ENCODE measurements at places on chromosomes 11 and 22.
A peak's percentile ranks its signal among the peaks of the same experiment; 100 is the strongest.

DNA sequence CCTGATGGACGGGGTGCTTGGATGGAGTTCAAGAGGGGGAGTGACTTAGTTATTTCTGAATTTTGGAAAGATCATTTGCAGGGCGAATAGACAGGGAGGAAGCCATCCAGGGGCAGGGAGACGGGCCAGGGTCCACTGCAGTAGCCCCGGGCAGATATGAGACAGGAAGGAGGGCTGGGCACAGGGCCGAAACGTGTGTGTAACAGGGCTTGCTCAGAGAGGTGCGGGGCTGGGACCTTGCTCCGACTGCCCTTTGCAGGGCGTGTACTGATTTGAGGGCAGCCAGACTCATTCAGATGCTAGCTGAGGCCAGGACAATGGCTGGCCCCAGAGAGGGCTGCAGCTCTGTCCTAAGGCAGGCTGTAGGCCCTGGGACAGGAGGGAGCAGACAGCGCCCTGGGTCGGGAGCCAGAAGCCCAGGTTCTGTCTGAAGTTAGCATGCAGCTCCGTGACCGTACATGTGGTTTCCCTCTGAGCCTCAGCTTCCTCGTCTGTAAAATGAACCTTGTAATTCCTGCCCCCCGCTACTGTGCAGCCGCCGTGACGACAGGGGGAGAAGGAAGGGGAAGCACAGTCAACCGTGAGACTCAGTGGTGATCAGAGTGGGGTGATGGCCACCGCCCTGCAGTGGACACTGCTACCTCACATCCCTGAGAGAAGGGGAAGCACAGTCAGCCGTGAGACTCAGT is 103.4 kb downstream of the PHF21B start:
- DNase-seq, result no peak

GRCh38 chr22:50267591-50268390 is 2.4 kb downstream of the MAPK11 start:
- DNase-seq, result peak; percentile 34

GRCh38 chr11:113178381-113179070 is 135.9 kb upstream of the TTC12 start:
- DNase-seq, result no peak

DNA sequence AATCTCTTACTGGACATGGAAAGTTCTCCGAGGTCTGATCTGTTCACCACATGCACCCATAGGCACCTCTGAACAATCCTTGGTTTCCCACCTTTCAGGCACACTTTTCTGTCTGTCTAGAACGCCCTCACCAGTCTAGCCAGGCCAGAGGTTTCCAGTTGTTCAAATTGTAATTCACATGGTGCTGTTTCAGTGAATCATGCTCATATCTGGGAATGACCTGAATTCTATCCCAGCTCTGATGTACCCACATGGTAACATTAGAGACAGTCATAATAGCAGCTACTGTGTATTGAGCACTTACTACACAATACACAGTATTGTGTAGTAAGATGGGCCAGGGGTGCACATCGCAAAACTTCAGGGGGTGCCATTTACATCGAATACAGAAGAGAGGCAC is 138.2 kb downstream of the COMMD9 start:
- no peak for DNase-seq

DNA sequence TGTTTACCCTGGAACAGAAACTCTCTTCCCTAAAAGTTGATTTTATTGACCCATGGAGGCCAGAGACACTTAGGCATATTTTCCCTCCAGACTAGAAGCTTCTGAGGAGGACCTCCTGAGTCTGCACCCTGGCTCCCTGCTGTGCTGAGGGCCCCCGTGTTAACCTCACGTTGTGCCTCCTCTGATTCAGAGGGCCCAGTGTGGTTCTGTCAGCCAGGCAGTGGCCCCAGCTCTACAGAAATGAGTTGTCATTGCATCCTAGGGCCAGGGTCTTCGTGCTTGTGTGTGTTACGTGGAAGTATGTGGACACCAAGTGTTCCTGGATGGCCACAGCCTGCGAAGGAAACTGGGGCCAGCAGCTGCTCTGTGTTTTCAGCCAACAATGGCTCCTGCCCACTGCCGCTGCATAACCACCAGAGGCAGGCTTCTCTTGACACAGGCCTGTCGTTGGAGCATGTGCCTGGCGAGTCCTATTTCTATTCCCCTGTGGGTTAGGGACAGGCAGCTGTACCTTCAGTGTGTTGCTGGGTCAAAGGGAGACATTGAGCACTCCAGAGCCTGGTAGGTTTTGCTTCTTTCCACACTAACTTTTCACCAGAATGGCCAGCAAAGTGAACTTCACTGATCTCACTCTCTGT is 44.5 kb downstream of the MED15 start:
- no peak for DNase-seq

GRCh38 chr22:31497148-31497938 is 1.0 kb downstream of the SFI1 start:
- no peak for DNase-seq

- DNase-seq, result no peak
Measured at GRCh38 chr11:35218956-35219355, 80.0 kb downstream of the CD44 start.

GRCh38 chr11:78363024-78363619 is 54.5 kb downstream of the GAB2 start:
- no peak for DNase-seq

DNA sequence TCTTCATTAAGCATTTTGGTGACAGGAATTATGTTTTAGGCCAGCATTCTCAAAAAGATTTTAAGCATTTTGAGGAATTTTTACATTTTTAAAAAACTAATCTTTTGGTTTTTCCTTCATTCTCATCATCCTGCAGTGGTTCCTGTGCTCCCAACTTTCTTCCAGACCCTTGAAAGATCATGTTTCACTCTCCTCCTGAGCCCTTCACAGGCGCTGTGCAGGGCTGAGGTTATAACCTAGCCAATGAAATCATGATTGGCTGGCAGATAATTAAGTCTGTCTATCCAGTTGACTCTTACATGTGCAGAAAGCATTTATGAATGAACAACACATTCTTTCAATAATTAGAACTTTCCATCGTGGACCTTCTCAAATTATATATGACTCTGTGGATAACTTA is 226.3 kb downstream of the DDX10 start:
- DNase-seq, result no peak

DNA sequence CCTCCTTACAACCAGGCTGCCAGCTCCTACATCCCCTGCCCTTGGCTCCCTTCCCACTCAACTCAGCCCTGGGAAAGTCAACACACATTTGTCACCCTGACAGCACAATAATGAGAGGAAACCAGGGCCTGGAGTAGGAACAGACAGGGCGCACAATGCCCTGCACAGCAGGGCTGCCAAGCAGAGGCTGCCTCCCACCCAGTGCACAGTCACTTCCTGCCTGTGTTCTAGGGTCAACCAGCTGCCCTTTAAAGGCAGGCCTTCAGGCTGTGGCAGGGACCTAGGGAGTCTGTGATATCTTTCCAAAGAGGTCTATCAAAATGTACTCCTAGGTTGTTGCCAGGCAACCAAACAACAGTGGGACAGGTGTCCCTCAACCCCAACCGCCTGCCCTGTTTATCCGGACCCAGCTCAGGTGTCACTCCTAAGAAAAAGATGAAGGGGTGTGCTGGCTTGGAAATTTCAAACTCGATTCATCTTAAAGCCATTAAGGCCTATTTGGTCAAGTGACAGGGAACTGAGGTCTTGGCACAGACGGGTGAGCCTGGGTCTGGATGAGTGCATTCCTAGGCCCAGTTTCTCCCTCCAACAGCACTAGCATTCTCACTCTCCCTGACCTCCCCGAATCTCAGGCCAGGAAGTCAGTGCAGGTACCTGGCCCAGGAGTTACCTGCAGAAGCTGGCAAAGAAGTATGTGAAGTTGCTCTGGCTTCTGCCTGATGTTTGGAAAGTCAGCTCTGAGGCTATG is 110.3 kb upstream of the PITPNB start:
- DNase-seq, result no peak
